Activated naive CD4-positive, alpha-beta T cell treated with Interleukin-2 at 50 U/mL for 16 hours (primary cell): ENCODE measurements at places on chromosomes 7 and 10.

GRCh38 chr10:89535171-89536012, at the start of gene SLC16A12:
TSS of gene SLC16A12 (minus strand) at chr10:89535594. CDS start at chr10:89462578, 73,016 bp downstream.
- no peak for DNase-seq

GRCh38 chr7:29490094-29490607, 73.5 kb upstream of the PRR15 start:
- no peak for DNase-seq

DNA sequence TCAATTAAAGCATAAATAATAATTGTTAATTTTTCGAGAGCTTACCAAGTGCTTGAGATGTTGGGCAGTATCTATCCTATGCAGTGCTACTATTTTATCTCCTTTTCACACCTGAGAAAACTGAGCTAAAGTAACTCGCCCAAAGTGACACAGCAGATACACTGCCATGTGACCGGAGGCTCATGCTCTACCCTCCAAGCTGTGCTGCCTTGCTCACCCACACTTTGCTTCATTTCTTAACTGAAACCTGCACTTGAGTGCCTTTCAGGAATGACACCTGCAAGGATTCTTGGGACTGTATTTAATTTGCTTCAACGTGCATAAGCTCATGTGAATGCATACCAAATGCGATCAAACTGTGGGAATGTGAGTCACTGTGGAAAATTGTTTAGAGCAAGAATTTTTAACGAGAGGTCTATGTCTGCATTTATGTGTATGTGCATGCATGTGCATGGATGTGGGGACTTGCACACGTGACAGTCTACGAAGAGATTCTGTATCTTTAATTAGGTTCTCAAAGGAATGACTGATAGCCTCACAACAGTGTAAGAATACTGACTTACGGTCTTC, 119.2 kb downstream of the ADCYAP1R1 start:
- no peak for DNase-seq

- DNase-seq = no peak
These were observed 41.9 kb downstream of the RNLS start for GRCh38 chr10:88541116-88541626.

GRCh38 chr7:33774762-33775523, 130.4 kb upstream of the BMPER start:
- no peak for DNase-seq

DNA sequence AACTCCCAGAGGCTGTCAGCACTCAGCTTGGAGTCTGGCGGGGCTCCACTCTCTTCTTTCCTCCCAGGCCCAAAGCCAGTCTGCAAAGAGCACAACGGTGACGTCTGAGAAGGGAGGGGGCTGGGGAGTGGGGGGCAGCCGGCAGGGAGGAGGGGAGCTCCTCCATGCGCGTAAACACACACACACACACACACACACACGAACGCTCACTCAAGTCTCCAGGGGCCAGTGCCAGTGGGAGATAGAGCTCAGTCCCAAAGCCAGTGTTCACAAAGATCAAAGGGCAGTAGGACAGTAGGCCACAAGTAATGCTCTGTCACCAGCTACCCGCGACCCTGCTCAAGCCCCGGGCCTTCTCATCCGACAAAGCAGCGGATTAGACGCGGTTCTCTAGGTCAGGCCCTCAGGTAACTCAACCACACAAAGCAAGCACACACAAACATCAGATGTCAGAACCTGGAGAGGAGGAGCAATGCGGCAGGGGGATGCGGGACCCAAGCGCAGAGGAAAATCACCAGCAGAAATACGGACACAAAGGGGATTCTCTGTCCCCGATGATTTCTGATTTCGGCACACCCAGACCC, 19.9 kb downstream of the TCAF1 start:
- DNase-seq = no peak

- no peak for DNase-seq
These were observed 86.5 kb downstream of the HERC4 start for GRCh38 chr10:67988606-67989005.

GRCh38 chr7:11343818-11344413, 370.2 kb downstream of the PHF14 start:
- no peak for DNase-seq

- no peak for DNase-seq
These were observed 17.7 kb downstream of the CACNB2 start for GRCh38 chr10:18157881-18158280.

GRCh38 chr10:98252464-98252863, 15.5 kb downstream of the LOXL4 start:
- no peak for DNase-seq

DNA sequence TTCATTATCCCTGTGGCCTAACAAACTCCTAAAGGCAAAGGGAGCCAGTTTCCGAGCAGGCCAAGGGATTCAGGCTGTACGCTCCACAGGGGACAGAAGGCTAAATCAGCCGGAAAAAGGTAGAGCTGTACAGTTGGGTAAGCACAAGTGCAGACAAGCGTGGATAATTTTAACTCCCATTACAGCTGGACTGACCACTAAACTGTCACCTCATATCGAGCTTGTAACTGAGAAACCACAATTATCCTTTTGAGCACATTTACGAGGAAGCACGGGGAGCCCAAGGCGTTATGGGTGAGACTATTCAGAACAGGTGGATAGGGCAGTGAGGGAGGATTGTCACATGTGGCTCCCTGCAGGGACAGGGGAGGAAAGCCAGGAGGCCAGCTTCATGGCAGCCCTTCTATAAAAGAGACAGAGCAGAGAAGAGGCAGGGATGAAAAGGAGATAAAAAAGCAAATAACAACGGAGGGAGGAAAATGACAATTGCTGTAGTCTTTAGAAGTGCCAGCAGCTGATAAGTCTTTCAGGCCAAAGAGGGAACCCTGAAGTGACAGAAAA, 288.0 kb downstream of the FGFR2 start:
- DNase-seq = no peak

GRCh38 chr10:7085147-7085912, 325.5 kb downstream of the SFMBT2 start:
- DNase-seq = no peak

- DNase-seq = no peak
These were observed 291.6 kb upstream of the SEMA3C start for GRCh38 chr7:81210137-81211064.

DNA sequence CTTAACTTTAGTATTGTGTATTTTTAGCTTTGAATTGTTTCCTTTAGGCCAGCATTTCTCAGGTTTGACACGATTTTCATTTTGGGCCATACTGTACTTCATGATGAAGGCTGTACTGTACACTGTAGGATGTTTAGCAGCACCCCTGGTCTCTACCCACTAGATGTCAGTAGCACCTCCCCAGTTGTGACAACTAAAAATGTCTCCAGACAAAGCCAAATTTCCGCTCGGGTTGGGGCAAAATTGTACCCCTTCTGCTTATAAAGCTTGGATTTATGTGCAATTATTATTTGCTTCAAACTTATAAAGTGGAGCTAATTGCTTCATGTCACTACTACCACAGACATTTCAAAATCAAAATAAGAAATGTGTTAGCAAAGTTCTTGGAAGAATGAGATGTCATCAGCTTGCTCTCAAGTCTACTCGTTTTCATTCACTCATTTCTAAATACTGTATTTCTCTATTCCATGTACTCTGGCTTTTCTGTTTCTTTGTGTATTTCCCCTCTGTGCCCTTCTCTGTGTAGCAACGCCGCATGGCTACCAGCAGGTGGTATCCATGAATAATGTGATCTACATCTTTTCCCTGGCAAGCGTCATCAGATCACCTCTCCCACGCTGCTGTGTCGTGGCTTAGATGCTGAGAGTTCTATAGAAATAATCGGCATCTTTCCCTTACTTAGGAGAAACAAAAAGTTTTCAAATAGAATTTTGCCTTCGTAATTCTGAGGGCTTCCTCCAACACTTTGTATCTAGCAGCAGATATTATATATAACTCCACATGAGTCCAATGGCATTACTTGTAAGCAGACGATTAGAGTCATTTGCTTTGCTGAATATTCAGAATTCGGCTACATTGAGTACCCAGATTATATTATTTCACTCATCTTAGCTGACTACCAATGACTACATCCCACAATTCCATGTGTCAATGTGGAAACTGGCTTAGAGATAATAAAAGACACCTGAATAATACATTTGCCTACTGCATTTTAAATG, 47.8 kb upstream of the CALCR start:
- no peak for DNase-seq

- no peak for DNase-seq
These were observed 75.8 kb downstream of the OR13A1 start for GRCh38 chr10:45239642-45240041.

DNA sequence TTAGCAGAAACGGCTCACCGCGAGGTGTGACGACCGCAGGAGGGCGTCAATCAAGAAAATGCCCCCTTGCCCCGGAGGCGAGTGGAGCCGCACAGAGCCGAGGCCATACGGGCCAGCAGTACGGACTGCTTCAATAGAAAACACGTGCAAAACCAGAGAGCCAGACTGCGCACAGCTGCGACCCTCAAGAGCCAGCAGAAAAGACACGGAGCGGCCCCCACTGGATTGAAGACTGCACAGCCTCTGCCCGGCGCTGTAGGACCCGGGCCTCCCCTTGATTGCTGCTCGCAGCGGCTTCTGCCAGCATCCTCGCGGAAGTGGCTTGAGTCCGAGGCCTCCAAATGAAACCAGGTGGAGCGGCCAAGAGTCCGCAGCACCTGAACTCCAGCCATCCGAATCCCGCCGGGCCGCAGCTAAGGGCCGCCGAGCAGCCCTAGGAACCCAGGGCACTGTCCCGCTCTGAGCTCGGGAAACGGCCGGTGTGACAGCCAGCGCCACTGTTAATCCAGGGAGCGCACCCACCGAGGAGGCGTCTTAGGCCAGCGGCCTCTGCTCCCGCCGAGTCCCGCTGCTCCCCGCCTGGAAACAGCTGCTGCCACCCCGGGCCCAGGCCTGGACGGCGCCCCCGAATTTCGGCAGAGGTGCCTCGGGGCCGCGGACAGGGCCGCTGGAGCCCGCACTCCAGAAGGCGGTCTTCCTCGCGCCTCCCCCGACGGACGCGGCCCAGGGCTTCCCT, 660 bp upstream of the HHEX start:
- DNase-seq = peak; percentile 19

DNA sequence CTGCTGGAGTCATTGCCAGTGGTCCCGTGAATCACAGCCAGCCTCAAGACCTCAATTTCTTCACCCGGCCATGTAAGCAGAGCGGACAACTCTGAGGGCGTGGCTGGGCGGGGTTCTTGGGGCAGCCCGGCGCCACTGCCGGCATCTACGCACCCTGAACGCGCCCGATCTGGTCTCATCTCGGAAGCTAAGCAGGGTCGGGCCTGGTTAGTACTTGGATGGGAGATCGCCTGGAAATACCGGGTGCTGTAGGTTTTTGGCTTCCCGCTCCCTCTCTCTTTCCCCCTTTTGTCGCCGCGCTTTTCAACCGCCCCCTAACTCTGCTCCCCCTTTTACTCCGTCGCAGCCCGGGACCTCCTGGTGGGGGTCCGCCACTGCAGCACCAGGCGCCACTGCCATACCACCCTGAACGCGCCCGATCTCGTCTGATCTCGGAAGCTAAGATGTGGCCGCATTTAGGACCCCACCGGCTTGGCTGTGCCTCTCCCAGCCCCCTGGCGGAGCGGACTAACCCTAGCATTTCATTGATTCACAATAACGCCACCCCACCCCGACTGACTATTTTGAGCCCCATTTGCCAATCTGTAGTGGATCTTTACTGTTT, 25.3 kb downstream of the GARIN1A start:
- DNase-seq = peak; percentile 37

GRCh38 chr10:118547282-118547681, 48.2 kb downstream of the PRLHR start:
- no peak for DNase-seq

DNA sequence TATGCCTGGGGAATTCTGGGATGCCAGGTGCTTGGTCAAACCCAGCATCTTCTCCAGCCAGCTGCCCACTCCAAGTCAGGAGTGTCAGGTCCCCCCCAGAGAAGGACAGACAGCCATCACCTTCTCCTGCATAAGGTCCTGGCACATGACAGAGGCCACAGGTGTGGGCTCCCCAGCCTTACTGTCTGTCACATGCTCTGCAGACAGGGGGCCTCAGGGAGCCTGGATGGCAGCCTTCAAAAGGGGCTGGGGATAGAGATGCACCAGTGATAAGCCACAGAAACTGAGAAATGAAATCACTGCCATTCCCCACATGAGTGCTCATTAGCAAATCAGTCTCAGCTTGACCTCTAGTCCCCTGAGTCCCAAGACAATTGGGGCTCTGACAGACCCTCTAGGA, 72.9 kb downstream of the PLXNA4 start:
- no peak for DNase-seq

DNA sequence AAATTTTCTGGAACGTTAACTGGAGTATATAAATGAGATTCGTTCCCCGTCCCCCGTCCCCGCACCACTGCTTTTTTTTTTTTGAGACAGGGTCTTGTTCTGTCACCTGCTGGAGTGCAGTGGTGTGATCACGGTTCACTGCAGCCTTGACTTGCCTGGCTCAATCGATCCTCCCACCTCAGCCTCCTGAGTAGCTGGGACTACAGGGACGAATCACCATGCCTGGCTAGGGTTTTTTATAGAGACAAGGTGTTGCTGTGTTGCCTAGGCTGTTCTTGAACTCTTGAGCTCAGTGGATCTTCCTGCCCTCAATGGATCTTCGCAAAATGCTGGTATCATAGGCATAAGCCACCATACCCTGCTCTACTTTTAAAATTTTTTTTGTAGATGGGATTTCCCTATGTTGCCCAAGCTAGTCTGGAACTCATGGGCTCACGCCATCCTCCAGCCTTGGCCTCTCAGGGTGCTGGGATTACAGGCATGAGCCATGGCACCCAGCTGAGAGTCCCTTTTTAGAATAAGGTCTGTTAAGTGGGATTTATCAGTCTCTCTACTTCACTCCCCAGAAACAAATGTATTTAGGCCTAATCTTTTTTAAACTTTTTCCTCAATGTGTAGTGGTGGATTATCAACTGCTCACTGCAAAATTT, 122.9 kb downstream of the LYZL1 start:
- DNase-seq = no peak

- DNase-seq = no peak
These were observed 341 bp downstream of the GOT1 start for GRCh38 chr10:99430116-99430450.

DNA sequence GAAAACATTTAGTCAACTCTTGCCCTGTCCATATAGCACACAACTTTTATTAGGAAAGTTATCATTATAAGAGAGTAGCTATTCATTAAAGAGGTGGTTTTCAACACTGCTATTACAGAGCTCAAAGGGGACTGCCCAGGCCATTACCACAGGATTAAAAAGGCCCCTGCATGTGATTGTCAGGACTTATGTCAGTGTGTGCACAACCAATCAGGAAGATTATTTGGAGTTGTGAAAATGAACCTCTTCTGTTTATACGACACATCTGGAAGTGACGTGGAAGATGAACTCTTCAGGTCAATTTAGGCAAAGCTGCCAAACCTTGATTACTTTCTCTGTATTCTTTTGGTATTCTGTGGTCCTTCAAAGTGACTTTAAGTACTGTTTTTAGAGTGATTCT, 14.7 kb downstream of the CCNY start:
- DNase-seq = no peak
